ENCODE measurements at places on chromosomes 7 and 10. TPM values are rescaled to one million over a fixed set of nuclear protein-coding genes. Genes with fewer than 3 reads are reported as not detected.
A peak's percentile ranks its signal among the peaks of the same experiment; 100 is the strongest.

DNA sequence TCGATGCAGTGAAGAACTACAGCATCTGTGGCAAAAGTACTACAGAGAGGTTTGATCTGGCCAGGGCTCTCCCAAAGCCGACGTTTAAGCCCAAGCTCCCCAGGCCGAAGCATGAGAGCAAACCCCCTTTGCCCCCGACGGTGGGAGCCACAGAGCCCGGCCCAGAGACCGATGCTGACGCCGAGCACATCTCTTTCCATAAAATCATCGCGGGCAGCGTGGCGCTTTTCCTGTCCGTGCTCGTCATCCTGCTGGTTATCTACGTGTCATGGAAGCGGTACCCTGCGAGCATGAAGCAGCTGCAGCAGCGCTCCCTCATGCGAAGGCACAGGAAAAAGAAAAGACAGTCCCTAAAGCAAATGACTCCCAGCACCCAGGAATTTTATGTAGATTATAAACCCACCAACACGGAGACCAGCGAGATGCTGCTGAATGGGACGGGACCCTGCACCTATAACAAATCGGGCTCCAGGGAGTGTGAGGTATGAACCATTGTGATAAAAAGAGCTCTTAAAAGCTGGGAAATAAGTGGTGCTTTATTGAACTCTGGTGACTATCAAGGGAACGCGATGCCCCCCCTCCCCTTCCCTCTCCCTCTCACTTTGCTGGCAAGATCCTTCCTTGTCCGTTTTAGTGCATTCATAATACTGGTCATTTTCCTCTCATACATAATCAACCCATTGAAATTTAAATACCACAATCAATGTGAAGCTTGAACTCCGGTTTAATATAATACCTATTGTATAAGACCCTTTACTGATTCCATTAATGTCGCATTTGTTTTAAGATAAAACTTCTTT, 2.3 kb downstream of the LRRTM3 start:
- no peak overlapping the region for H3K27ac ChIP-seq
- H3K4me3 ChIP-seq, result peak overlapping the region; percentile 14
- H3K4me1 ChIP-seq, result no peaks in the 10 kb centered on the region
- H3K27me3 ChIP-seq, result peaks cover 5% of the 10 kb centered on the region
- H3K36me3 ChIP-seq, result no peaks in the 10 kb centered on the region

- no peaks in the 10 kb centered on the region for H3K4me1 ChIP-seq
- no peak overlapping the region for H3K27ac ChIP-seq
- no peak overlapping the region for H3K4me3 ChIP-seq
- H3K36me3 ChIP-seq, result no peaks in the 10 kb centered on the region
- H3K27me3 ChIP-seq, result no peaks in the 10 kb centered on the region
These were observed 490.0 kb upstream of the LRRN3 start for GRCh38 chr7:110600956-110601355.

GRCh38 chr7:139937715-139938114, 108.7 kb downstream of the TBXAS1 start:
- no peak overlapping the region for H3K27ac ChIP-seq
- no peaks in the 10 kb centered on the region for H3K4me1 ChIP-seq
- no peaks in the 10 kb centered on the region for H3K36me3 ChIP-seq
- H3K4me3 ChIP-seq, result no peak overlapping the region
- no peak for DNase-seq

- DNase-seq, result peak; percentile 58
- no peak overlapping the region for H3K4me3 ChIP-seq
- no peaks in the 10 kb centered on the region for H3K36me3 ChIP-seq
- H3K27me3 ChIP-seq, result no peaks in the 10 kb centered on the region
- H3K4me1 ChIP-seq, result peaks cover 20% of the 10 kb centered on the region
- H3K27ac ChIP-seq, result no peak overlapping the region
These were observed 302.2 kb downstream of the RPS24 start for GRCh38 chr10:78335691-78336401.

GRCh38 chr7:37714606-37715005, 31.0 kb downstream of the GPR141 start:
- H3K36me3 ChIP-seq, result no peaks in the 10 kb centered on the region
- no peak for DNase-seq
- H3K4me3 ChIP-seq, result no peak overlapping the region
- no peak overlapping the region for H3K27ac ChIP-seq
- H3K4me1 ChIP-seq, result no peaks in the 10 kb centered on the region
- no peaks in the 10 kb centered on the region for H3K27me3 ChIP-seq

GRCh38 chr10:5590816-5591215, 66.1 kb downstream of the CALML3 start:
- DNase-seq, result no peak
- H3K27me3 ChIP-seq, result no peaks in the 10 kb centered on the region
- H3K4me1 ChIP-seq, result no peaks in the 10 kb centered on the region
- no peak overlapping the region for H3K27ac ChIP-seq

- no peaks in the 10 kb centered on the region for H3K27me3 ChIP-seq
- DNase-seq, result no peak
- H3K27ac ChIP-seq, result no peak overlapping the region
- no peaks in the 10 kb centered on the region for H3K4me1 ChIP-seq
These were observed 149.3 kb upstream of the NRP1 start for GRCh38 chr10:33483816-33484190.

GRCh38 chr7:146129296-146129695, 12.7 kb downstream of the CNTNAP2 start:
- no peak overlapping the region for H3K27ac ChIP-seq
- no peak for DNase-seq
- no peaks in the 10 kb centered on the region for H3K27me3 ChIP-seq
- no peaks in the 10 kb centered on the region for H3K36me3 ChIP-seq

DNA sequence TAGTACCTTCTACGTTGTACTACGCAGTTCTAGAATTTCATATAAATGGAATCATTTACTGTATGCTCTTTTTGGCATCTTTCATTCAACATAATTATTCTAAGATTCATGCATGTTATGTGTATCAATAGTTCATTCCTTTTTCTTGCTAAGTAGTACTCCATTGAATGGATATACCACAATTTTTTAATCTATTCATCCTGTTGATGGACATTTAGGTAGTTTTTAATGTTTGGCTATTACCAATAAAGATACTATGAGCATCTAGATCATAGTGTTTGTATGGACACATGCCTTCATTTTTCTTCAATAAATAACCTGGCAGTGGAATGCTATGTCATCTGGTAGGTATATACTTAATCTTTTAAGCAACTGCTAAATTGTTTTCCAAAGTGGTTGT, 83.0 kb upstream of the ELN start:
- DNase-seq, result no peak
- H3K4me3 ChIP-seq, result no peak overlapping the region
- no peaks in the 10 kb centered on the region for H3K36me3 ChIP-seq
- H3K27me3 ChIP-seq, result no peaks in the 10 kb centered on the region
- H3K27ac ChIP-seq, result no peak overlapping the region

GRCh38 chr7:76051840-76052239, 3.9 kb downstream of the MDH2 start:
- H3K27me3 ChIP-seq, result no peaks in the 10 kb centered on the region
- no peak overlapping the region for H3K27ac ChIP-seq
- no peak for DNase-seq
- no peak overlapping the region for H3K4me3 ChIP-seq

DNA sequence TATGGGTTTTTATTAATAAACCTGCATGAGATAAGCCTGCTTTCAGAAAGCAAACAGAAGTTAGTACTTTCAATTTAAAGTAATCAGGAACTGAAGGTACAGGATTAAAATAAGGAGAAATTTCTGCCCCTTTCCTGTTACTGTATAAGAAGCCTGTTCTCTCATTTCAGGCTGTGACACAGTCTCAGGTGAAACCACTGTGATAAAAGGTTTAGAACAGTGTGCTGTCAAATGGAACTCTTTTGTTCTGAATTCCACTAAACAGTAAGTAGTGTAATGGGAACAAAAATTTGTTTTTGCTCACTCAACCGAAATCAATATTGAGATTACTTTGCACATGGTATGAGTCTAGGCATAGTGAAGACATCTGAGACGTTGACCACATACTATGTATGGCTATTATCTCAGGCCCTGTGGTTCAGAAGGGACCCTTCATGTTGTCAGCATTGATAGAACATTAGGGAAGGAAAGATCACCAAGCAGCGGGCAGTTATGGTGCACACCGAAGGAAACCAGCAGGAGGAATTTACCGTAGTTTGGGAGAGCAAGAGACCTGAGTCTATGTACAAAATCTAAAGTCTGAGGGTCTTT, 14.9 kb downstream of the HEPACAM2 start:
- H3K4me3 ChIP-seq, result no peak overlapping the region
- no peak overlapping the region for H3K27ac ChIP-seq
- DNase-seq, result no peak
- H3K36me3 ChIP-seq, result no peaks in the 10 kb centered on the region
- no peaks in the 10 kb centered on the region for H3K4me1 ChIP-seq

DNA sequence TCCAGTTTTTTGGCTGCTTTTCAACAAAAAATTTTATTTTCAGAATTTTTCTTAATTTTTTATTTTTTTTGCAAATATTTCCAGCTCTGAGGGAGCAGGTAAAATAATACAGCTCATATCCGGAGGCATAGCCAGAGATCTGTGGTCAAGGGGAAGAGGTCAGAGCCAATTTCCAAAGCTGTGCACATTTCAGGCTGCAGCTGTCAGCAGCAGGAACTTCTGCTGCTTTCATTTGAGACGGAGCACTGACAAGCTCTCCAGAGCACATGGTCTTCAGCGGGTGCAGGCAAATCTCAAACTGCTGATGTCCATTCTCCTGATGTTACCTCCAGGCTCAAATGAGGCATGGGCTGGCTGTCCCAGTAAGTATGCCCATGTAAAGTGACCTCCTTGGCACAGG, 31.1 kb downstream of the SLC26A4 start:
- H3K27me3 ChIP-seq, result no peaks in the 10 kb centered on the region
- no peak overlapping the region for H3K4me3 ChIP-seq
- H3K27ac ChIP-seq, result no peak overlapping the region
- peaks cover 9% of the 10 kb centered on the region for H3K4me1 ChIP-seq

DNA sequence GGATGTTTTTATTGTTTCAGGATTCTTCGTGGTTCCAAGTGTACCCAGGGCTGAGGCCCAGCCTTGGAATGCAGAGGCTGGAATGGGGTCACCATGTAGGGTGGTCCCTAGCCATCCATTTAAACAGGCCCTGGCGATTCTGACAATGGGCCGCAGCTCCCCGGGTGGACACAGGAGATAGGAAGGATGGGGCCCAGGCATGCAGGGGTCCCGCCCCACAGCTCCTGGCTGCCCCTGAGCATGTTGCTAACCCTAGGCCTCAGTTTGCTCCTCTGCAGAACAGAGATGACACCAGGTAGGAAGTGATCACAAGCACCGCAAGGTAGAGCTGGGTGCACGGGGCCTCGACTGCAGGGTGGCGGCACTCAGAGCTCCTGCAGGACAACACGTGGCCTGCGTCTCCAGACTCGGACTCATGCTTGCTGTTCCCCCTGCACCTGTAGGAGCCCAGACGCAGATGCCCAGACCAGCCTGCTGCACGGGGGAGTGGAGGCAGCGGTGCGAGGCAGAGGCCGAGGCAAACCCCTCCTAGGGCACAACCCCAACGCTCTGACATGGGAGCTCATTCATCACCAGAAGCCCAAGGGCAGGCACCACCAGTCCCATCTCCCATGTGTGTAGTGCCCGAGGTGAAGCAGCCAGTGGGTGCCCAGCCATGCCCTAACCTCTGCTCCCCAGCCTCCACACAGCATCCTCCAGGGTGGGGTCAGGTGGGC, 25.5 kb downstream of the VIPR2 start:
- DNase-seq, result no peak
- no peaks in the 10 kb centered on the region for H3K27me3 ChIP-seq
- H3K27ac ChIP-seq, result no peak overlapping the region

- H3K36me3 ChIP-seq, result peaks cover 34% of the 10 kb centered on the region
- H3K27ac ChIP-seq, result peak overlapping the region; percentile 45
- no peak overlapping the region for H3K4me3 ChIP-seq
- no peak for DNase-seq
These were observed 4.6 kb downstream of the CYREN start for GRCh38 chr7:135165862-135166261.

- H3K4me3 ChIP-seq, result no peak overlapping the region
- peak overlapping the region; percentile 78 for H3K27ac ChIP-seq
- DNase-seq, result no peak
- peaks cover 60% of the 10 kb centered on the region for H3K4me1 ChIP-seq
- no peaks in the 10 kb centered on the region for H3K36me3 ChIP-seq
These were observed 11.4 kb downstream of the SH3PXD2A start for GRCh38 chr10:103843854-103844570.

- no peaks in the 10 kb centered on the region for H3K27me3 ChIP-seq
- no peak overlapping the region for H3K4me3 ChIP-seq
- H3K36me3 ChIP-seq, result no peaks in the 10 kb centered on the region
- no peaks in the 10 kb centered on the region for H3K4me1 ChIP-seq
These were observed 307.7 kb downstream of the CDK14 start for GRCh38 chr7:90903841-90904240.

DNA sequence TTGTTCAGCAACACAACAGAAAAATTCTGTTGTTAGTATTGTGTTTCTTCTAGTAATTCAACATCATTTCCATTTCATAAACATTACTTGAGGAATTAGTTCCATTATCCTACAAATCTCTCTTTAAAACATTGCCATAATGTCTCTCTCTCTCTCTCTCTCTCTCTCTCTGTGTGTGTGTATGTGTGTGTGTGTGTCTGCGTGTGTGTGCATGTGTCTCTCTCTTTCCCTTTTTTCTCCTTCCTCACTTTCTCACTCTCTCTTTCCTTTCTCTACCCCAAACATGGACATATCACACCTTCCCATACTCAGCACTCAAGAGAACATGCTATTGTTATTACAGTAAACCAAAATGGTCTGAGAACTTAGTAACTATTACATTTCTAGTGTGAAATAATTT, 16.6 kb downstream of the LRRTM3 start:
- H3K36me3 ChIP-seq, result no peaks in the 10 kb centered on the region
- no peaks in the 10 kb centered on the region for H3K4me1 ChIP-seq

DNA sequence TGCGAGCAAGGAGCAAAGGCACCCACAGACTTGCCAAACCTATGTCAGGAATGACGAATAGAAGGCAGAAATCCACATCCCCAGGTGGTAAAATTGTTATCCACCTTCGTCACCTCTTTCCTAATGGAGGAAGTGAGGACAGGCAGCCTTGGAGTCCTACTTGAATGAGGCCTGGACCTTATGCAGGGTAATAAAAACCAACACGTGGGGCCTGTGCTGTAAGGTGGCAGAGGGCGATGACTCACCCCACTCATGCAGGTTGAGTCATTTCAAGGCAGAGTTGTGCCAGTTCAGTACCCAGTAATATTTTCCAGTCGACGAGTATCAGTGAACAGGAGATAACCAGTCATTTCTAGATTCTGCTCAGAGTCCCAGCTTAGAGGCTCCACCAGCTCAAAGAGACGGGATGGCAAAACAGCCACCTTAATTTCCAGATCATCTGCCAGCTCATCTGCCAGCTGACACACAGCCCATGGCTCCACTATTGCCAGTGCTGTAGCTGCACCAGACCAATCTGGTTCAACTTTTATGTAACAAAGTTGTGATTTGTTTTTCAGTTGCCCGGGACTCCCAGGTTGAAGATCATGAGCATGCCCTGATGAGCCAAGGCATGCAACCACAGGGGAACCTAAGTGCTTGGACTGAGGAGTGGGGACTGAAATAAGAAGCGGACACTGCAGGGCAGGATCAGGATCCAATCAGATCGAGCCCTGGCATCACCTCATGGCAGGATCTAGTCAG, 176.2 kb upstream of the ITGB1 start:
- DNase-seq, result no peak
- H3K4me3 ChIP-seq, result no peak overlapping the region
- peaks cover 5% of the 10 kb centered on the region for H3K4me1 ChIP-seq
- H3K36me3 ChIP-seq, result no peaks in the 10 kb centered on the region

The ASAH2 gene
- total RNA-seq, result 2.2 TPM

The SPDYE18 gene
- total RNA-seq, result not detected

The SPDYE1 gene
- total RNA-seq, result not detected

The NPFFR1 gene
- not detected for total RNA-seq

The CYP2C19 gene
- not detected for total RNA-seq

The PDE6C gene
- not detected for total RNA-seq

The GRID2IP gene
- total RNA-seq, result not detected

The PAX4 gene
- total RNA-seq, result not detected

The PILRA gene
- 6.2 TPM for total RNA-seq

The ABHD11 gene
- 15.5 TPM for total RNA-seq

The STEAP1 gene
- total RNA-seq, result 1.8 TPM
